ENCODE measurements at places on chromosomes 5 and 9.

DNA sequence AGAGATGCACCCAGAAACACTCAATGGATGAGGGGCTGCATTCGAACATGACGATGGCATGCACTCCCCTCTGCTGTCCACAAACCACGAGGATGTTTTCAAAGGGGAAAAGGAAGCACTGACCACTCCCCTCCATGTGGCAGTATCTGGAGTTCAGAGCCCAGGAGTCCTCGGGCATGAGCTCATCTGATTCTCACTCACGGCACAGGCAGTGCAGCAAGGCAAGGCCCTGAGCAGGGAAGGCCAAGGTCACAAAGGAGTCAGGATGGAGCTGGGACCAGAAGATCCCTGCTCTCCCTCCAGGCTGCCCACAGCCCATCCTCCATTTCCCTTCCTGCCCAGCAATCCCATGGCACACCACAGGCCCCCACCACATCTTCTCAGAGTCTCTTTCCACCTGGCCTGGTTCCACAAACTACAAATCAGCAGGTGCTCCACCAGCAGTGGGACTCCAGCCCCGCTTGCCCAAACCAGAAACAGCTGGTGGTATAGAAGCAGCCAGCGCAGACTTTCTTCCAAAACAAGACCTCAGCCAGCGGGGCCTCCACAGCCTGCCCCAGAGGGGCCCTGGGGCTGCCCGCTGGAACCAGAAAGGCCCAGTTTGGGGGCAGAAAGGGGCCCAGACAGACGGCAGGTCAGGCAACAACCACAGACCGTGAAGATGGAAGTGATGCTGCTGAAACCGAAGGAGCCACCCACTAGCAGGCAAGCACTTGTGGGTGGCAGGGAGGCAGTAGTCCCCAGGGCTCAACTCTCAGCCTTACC is 12.2 kb downstream of the TNIP1 start:
- no peak for DNase-seq

DNA sequence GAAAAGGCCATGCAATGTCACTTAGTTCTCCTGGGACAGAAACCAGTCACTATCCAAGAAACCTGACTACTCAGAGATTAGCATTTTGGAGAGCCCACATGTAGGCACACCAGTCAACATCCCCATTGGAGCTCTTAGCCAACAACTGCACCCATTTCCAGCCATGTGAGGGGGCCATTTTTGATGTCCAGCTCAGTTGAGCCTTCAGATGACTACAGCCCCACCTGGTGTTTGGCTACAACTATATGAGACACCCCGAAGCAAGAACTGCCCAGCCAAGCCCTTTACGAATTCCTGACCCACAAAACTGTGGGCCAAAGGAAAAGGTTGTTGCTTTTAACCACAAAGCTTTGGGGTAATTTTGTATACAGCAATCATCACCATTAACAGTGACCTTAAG is 300.1 kb downstream of the ASTN2 start:
- no peak for DNase-seq

GRCh38 chr5:62082370-62082801 is 223.6 kb upstream of the KIF2A start:
- no peak for DNase-seq

DNA sequence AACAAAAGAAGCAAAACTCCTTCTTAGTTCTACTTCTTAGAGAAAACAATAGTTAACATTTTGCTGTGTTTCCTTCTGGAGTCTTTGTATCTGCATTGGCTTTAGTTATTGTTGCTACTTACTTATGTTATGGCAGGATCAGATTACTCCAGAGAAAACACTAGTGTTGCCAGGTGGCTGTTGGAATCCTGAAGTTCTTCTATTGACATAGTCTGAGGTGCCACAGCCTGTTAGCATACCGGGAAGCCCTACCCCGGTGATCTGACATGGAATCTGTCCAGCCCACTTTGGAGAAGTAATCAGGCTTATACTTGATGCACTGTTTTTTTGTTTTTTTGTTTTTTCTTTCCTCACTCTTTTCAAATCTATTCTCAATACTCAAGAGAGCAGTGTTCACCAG is 68.5 kb upstream of the CEP78 start:
- DNase-seq = no peak

- no peak for DNase-seq
Observed at GRCh38 chr5:126914801-126915436, 115.4 kb downstream of the MARCHF3 start.

GRCh38 chr5:68547622-68548021 is 332.1 kb downstream of the PIK3R1 start:
- DNase-seq = no peak

GRCh38 chr5:95884017-95884325 is 61.4 kb upstream of the GLRX start:
- DNase-seq = no peak

- DNase-seq = no peak
Observed at GRCh38 chr9:105141146-105141975, 103.1 kb upstream of the SLC44A1 start.
